GM20000 (cell line): ENCODE measurements at places on chromosomes 6 and 20.

DNA sequence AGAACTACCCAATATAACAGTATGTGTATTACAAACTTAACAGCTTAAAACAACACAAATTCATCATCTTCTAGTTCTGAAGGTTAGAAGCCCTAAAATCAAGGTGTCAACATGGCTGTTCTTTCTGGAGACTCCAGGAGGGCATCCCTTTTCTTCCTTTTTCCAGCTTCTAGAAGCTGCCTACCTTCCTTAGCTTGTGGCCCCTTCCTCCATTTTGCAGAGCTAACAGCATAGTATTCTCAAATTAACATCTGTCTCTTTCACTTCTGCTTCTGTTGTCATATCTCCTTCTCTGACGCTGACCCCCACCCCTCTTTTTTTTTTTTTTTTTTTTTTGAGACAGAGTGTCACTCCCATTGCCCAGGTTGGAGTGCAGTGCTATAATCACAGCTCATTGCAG lies 52.8 kb upstream of the AKIRIN2 start:
- DNase-seq, result peak; percentile 68

GRCh38 chr6:101224751-101225150 lies 168.8 kb upstream of the GRIK2 start:
- DNase-seq, result no peak

- no peak for DNase-seq
These were observed 3.3 kb upstream of the TAAR5 start for GRCh38 chr6:132592855-132593254.

DNA sequence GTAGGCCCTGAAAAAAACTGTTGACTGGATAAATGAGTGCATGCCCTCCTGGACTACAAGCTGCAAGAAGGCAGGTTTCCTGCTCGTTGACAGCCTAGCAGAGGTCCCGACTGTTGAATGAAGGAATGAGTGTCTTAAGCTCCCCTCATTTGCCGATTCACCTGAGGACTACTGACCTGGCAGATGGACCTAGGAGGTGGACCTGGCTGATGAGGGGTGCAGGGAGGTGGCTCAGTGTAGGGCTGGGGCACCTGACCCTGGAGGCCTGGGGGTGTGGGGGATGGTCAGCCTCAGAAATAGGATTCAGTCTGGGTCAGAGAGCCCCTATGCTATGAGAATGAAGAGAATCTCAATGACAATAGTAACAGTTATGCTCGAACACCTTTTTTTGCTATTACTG lies 11.6 kb upstream of the TFAP2C start:
- DNase-seq, result no peak

GRCh38 chr6:156844089-156844488 lies 66.9 kb downstream of the ARID1B start:
- no peak for DNase-seq

DNA sequence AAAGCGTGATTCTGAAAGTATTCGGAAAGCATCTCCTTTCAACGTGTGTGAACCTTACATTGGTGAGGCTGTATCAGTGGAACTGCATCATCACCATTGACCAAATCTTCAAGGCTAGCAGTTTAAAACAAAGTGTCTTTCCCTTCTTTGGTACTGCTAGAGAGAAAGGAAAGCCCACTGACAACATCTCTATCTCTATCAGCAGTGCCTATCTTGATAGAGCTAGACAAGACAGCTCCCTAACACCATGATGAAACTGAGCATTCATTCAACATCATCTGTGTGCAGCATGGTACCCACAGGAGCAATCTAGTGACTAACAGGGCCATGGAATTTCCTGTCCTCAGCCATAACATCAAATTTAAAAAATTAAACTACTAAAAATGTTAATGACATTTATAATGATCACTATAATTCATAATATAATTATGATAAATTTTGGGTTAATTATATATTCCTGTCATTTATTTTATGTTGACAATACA lies 31.5 kb upstream of the EDN1 start:
- no peak for DNase-seq

DNA sequence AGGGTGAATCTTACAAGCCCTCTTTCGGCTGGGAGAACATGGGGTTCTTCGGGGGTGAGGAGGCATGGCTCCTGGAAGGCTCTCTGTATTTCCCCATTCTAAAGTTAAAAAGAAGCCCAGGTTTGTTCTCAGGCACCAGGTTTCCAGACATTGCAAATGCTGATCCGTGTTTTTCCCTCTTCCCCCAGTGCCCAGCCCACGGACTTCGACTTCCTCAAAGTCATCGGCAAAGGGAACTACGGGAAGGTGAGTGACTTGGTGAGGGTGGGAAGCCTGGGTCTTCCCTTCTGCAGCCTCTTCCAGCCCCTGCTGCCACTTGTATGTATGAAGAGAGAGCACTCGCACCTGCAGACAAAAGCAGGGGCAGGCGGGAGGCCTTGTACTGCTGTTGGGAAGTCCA lies 8.7 kb downstream of the SGK2 start:
- no peak for DNase-seq

DNA sequence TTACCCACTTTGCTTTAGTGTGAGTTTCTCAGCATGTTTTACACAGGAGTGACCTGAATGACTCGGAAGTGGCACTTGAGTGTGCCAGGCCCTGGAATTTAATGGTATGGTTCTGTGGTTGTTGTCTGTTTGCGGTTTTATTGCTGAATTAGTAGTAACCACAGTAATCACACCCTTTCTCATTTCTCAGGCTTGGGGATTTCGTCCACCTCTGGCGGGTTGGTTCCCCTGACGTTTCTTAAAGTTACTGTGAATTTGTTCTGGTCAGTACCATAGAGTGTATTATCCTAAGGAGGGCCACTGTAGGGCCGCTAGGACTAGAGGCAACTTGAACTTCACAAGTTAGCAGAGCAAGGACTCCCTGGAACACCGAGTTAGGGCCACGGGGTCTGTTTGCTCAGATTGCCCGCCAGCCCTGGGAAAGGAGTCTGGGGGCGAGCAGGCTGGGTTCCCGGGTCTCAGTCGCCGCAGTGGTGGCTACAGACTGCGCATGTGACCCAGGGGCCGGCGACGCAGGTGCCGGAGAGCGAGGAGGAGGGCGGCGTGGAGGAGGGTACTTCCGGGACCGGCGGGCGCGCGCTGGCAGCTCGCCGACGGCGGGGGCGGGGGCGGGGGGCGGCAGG lies 546 bp upstream of the KLHL32 start:
- no peak for DNase-seq

- DNase-seq, result no peak
These were observed 150.1 kb upstream of the PDE7B start for GRCh38 chr6:135701426-135701825.
